T-helper 17 cell (primary cell): ENCODE measurements at places on chromosomes 16 and 17. TPM values are rescaled to one million over a fixed set of nuclear protein-coding genes. Genes with fewer than 3 reads are reported as not detected.

DNA sequence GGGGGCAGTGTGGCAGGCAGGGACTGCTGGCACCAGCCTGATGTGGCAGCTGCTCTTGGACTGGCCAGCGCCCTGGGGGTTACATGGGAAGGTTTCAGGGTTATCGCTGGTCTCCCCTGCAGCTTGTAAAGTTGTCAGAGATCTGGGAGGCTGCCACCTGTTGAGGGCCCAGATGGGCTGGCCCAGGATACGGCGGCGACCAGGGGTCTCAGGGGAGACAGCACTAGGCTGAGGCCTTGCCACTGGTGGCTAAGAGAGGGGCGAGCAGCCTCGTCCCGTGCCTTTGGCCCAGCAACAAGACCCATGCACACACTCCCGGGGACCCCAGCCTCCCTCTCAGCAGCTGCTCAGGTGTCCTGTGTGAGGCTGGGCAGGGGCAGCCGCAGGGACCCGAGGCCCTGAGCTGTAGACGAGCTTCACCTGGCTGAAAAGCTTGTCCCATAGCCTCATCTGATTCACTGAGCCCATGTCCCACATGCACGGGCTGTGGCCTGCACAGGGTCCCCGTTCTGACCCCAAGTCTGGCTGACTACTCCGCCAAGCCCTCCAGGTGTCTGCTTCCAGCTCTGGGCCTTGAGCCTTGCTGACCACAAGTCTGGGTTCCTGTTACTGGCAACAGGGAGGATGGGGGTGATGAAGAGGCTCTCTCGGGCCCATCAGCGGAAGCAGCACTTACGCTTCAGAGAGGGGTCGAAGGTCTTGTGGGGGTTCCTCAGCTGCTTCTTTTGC, 6.2 kb downstream of the DUS1L start:
- H3K27me3 ChIP-seq, result no peaks in the 10 kb centered on the region
- no peak overlapping the region for H3K4me3 ChIP-seq
- no peak overlapping the region for H3K27ac ChIP-seq
- H3K4me1 ChIP-seq, result peaks cover 2% of the 10 kb centered on the region

DNA sequence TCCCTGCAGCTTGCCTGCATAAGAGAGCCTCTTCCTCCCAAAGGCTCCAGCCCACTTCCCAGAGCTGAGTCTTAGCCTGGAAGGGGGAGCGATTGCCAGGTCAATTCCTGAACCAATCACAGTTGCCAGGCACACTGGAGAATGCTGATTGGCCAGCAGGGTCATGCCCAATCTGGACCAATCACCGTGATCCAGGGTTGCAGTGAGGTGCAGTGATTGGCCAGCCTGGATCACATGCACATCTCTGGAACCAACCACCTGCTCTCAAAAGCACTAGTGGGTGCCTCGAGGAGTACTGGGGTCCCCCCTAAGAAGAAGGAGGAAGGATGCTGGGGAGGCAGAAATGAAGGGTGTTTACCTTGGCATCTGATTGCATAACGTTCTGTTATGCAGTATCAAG, 18.4 kb downstream of the NAGPA start:
- H3K27ac ChIP-seq, result no peak overlapping the region
- DNase-seq, result no peak
- H3K4me3 ChIP-seq, result no peak overlapping the region
- H3K4me1 ChIP-seq, result peaks cover 2% of the 10 kb centered on the region

Gene CES1
- 1.9 TPM for total RNA-seq

DNA sequence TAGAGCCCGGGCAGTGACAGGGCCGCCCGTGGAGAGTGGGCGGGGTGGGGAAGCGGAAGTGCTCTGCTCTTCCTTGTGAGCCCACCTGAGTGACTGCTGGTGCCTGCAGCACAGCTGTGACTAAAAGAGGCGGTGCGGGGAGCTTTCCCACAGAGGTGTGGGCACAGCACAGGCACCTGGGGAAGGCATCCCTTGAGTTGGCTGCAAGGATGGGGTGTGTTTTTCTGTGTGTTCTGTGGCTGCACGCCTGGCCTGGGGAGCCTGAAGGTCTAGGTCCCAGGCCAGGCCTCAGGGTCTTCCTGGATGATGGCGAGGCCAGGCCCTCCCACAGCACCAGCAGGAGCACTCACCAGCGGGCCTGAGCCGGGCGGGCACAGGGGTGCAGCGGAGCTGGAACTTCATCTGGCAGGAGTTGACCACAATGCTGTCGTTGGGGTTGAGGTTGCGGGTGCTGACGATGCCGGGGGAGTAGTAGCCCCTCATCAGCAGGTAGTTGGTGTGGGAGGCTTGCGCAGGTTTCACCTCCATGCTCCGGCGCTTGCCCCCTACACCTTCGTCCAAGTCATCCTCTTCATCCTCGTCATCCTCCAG, 67.1 kb downstream of the IL21R start:
- H3K4me1 ChIP-seq, result peaks cover 18% of the 10 kb centered on the region
- H3K27ac ChIP-seq, result no peak overlapping the region

- no peak overlapping the region for H3K27ac ChIP-seq
- no peak overlapping the region for H3K4me3 ChIP-seq
- no peak for DNase-seq
- peaks cover 43% of the 10 kb centered on the region for H3K27me3 ChIP-seq
- H3K36me3 ChIP-seq, result peaks cover 2% of the 10 kb centered on the region
- H3K4me1 ChIP-seq, result peaks cover 4% of the 10 kb centered on the region
Observed at GRCh38 chr17:79657036-79657435, 46.2 kb upstream of the RBFOX3 start.

DNA sequence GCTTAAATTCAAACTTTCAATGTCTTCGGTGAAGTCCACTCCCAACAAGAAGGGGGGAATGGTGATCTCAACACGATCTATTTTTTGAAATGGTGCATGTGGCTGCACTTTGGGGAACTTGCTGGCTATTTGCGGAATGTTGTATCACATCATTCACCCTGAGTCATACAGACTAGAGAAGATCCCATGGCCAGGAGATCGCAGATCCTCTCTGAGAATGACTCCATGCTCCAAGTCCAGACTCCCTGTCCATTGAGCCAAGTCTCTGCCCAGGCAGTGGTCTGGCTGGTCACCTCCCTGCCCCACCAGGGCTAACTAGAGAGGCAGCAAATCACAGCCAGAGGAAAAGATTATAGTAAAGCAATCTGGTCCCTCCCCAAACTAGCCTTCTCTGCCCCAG, 120.6 kb downstream of the XYLT1 start:
- peak overlapping the region; percentile 28 for H3K4me3 ChIP-seq
- peaks cover 39% of the 10 kb centered on the region for H3K4me1 ChIP-seq
- H3K36me3 ChIP-seq, result no peaks in the 10 kb centered on the region
- H3K27me3 ChIP-seq, result no peaks in the 10 kb centered on the region
- H3K27ac ChIP-seq, result peak overlapping the region; percentile 95

- no peak overlapping the region for H3K27ac ChIP-seq
- no peaks in the 10 kb centered on the region for H3K36me3 ChIP-seq
- H3K4me3 ChIP-seq, result no peak overlapping the region
- H3K4me1 ChIP-seq, result peaks cover 14% of the 10 kb centered on the region
- no peaks in the 10 kb centered on the region for H3K27me3 ChIP-seq
Observed at GRCh38 chr17:68381076-68381900, 76.0 kb downstream of the WIPI1 start.

Gene SP6
- total RNA-seq, result 0.20 TPM

DNA sequence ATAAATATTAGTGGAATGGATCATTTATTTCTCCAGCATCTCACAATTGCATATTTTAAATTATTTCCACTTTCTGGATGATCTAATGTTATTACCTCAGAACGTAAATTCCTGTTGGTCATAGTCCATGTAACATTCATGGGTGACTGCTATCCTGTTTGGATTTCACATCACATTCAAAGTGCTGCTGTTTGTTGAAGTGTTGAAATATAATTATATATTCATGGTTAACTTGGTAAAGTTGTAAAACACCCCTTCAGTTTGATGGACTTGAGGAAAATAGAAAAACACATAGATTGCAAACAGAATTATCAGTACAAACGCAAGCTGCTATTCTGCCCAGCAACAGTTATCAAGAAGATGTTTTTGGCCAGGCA, 59.6 kb downstream of the TANGO6 start:
- H3K27me3 ChIP-seq, result no peaks in the 10 kb centered on the region
- no peak for DNase-seq
- H3K27ac ChIP-seq, result no peak overlapping the region
- H3K4me3 ChIP-seq, result no peak overlapping the region
- H3K4me1 ChIP-seq, result peaks cover 2% of the 10 kb centered on the region
- H3K36me3 ChIP-seq, result peaks cover 2% of the 10 kb centered on the region

GRCh38 chr17:49438436-49439278, 24.0 kb upstream of the PHB1 start:
- H3K36me3 ChIP-seq, result peaks cover 11% of the 10 kb centered on the region
- peaks cover 13% of the 10 kb centered on the region for H3K4me1 ChIP-seq
- H3K27ac ChIP-seq, result no peak overlapping the region
- no peak overlapping the region for H3K4me3 ChIP-seq
- DNase-seq, result no peak

GRCh38 chr16:3454093-3454492, 10.6 kb downstream of the NAA60 start:
- no peaks in the 10 kb centered on the region for H3K27me3 ChIP-seq
- no peak overlapping the region for H3K4me3 ChIP-seq

Gene MAP2K3
- total RNA-seq, result 61.2 TPM

- DNase-seq, result no peak
- H3K4me3 ChIP-seq, result no peak overlapping the region
- H3K4me1 ChIP-seq, result no peaks in the 10 kb centered on the region
- no peaks in the 10 kb centered on the region for H3K36me3 ChIP-seq
- no peaks in the 10 kb centered on the region for H3K27me3 ChIP-seq
Observed at GRCh38 chr16:24525970-24526559, 13.3 kb upstream of the RBBP6 start.

Gene KIF18B
- 0.08 TPM for total RNA-seq

DNA sequence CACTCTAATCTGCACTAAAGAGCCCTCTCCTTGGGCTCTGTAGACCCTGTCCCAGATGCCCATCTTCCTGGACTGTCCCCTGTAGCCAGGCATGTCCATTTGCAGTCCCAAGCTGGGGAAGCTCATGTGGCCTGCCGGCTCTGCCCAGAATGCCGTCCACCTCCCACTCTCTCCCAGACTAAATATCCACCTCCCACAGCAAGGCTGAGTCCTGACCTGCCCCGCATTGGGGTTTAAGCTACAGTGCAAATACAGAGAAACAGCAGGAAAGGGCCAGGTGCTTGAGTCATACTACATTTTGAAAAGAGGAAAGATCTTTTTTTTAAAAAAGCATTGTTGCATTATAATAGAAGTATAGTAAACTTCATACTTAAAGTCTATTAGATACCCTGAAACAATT, 3.0 kb downstream of the ST6GALNAC2 start:
- no peak overlapping the region for H3K27ac ChIP-seq
- no peak for DNase-seq
- no peaks in the 10 kb centered on the region for H3K36me3 ChIP-seq
- H3K4me1 ChIP-seq, result peaks cover 3% of the 10 kb centered on the region
- no peak overlapping the region for H3K4me3 ChIP-seq
- H3K27me3 ChIP-seq, result peaks cover 26% of the 10 kb centered on the region

Gene KRT9
- not detected for total RNA-seq

Gene C17orf107
- 10.7 TPM for total RNA-seq

- no peak for DNase-seq
- H3K27me3 ChIP-seq, result peaks cover 31% of the 10 kb centered on the region
- H3K27ac ChIP-seq, result no peak overlapping the region
- peaks cover 11% of the 10 kb centered on the region for H3K36me3 ChIP-seq
Observed at GRCh38 chr17:15947271-15947670, 2.3 kb downstream of the ADORA2B start.

DNA sequence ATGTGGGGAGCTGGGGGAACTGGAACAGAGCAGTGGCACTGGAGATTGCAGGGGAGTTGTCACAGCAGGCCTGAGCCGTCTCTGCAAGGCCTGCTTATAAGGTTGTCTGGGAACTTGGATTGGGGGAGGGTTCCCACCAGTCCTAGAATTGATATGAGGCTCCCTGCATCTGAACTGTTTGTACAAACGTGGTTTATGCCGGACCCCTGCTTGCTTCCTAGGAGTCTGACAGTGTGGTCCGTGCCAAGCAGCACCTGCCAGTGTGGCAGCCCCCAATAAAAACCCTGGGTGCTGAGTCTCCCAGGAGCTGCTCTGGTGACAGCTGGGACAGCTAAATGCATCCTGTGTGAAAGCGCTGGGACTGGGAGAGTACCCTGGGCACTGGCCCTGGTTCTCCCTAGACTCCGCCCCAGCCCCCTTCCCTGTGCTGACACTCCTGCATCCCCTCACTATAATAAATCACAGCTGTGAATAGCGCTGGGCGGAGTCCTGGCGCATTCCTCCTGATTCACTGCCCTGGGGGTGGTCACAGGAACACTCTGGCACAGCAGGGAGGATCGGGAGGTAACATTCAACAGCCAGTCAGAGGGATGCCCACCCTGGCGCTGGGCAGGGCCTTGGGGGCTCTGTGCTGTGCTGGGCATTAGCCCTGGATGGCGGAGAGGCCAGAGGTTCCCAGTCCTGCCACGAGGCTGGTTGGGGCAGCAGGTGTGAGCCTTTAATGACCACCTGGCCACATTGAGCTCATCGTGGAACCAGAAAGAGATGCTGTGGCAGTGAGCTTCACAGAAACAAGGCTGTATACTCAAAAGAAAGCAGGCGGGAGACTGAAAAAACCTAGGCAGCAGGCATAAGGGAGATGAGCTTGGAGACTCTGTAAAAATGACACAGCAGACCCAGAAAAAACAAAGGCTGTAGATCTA, 45.6 kb downstream of the RMI2 start:
- H3K27me3 ChIP-seq, result peaks cover 4% of the 10 kb centered on the region
- no peak overlapping the region for H3K4me3 ChIP-seq
- no peak for DNase-seq
- H3K4me1 ChIP-seq, result peaks cover 3% of the 10 kb centered on the region
- H3K36me3 ChIP-seq, result no peaks in the 10 kb centered on the region

DNA sequence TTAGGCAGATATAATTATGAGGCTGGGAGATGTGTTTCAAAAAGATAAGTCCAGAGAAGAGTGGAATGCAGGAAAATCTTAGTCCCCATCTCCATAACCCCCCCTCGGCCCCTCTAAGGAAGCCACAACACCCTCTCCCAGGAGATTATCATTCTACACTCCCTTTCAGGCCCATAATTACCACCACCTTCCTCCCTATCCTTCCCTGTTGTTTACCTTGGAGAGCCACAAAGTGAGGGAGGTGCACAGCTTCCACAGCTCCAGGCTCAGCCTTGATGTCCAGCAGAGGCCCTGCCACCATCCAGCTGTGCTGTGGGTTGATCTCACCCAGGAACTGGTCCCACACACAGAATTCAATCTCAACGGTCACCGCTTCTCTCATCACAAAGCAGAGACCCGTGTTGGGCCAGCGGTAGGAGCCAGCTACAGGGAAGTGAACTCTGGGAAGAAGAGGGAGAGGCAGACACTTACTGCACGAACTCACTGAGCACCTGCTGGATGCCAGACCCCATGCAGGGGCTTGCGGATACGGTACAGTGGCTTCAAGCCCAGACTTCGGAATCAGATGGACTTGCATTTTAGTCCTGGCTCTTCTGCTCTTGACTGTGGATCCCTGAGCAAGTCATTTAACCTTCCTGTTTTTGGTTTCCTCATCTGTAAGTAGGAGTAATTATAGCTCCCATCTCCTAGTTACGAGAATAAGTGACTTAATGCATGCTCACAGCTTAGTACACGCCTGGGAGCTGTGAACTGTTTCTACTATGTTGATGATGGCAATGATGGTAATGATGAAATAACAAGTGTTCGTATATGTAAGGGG, 44.1 kb downstream of the MIS12 start:
- peaks cover 9% of the 10 kb centered on the region for H3K36me3 ChIP-seq
- no peak overlapping the region for H3K4me3 ChIP-seq
- H3K4me1 ChIP-seq, result peaks cover 8% of the 10 kb centered on the region
- peak overlapping the region; percentile 21 for H3K27ac ChIP-seq

Gene SDR42E2
- total RNA-seq, result 2.3 TPM

GRCh38 chr17:35942588-35943186, 826 bp downstream of the LYZL6 start:
- no peaks in the 10 kb centered on the region for H3K36me3 ChIP-seq
- H3K27ac ChIP-seq, result no peak overlapping the region
- H3K4me3 ChIP-seq, result no peak overlapping the region
- peaks cover 23% of the 10 kb centered on the region for H3K27me3 ChIP-seq
- DNase-seq, result no peak

- peaks cover 40% of the 10 kb centered on the region for H3K4me1 ChIP-seq
- DNase-seq, result no peak
- H3K27ac ChIP-seq, result peak overlapping the region; percentile 96
- H3K36me3 ChIP-seq, result peaks cover 8% of the 10 kb centered on the region
Observed at GRCh38 chr16:29789775-29790182, 772 bp upstream of the KIF22 start.
